ENCODE measurements at places on chromosomes 4 and X.
A peak's percentile ranks its signal among the peaks of the same experiment; 100 is the strongest.

- no peak for DNase-seq
Measured at GRCh38 chr4:123786920-123787319, 390.3 kb downstream of the SPRY1 start.

GRCh38 chrX:115560978-115561604, at the start of gene PLS3:
Gene PLS3, plus strand, starts transcription at chrX:115561174. Its CDS starts 49,077 bp downstream, at chrX:115610251.
- DNase-seq: peak; percentile 26

- DNase-seq: no peak
Measured at GRCh38 chr4:47646372-47646771, 161.3 kb downstream of the ATP10D start.

DNA sequence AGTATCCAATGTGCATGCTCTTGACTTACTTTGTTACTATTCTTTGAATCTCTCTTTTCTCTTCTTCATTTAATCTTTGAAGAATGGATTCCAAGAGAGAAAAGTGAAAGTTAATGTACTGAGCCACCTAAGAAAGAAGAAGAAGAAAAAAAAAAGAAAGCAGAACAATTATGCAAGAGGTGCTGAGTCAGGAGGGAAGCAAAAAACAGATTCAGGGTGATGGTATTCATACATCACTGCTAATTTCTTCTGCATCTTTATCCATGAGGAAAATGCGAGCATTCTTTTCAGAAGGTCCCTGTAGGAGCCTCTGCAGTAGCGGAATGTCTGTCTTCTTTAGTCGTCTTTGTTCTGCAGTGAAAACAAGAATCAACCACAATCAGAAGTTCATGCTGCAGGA, 43.9 kb downstream of the RASSF6 start:
- DNase-seq: no peak

- DNase-seq: no peak
Measured at GRCh38 chr4:78971326-78971725, 32.1 kb upstream of the PAQR3 start.

DNA sequence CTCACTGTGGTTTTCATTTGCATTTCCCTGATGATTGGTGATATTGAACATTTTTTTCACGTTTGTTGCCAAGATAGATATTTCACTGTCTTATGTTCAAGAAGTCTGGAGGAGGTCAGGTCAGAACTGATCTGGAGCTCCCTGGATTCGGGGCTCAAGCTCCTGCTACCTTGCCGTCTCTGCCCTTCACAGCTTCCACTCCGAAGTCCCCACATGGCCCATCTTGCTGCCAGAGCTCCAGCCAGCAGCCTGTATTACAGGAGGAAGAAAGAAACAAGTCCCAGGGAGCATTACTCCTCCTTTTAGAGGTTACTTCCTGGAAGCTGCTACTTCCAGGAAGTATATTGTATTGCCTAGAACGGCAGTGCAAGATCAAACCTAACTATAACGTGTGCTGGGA, 17.9 kb upstream of the CDKN2AIP start:
- DNase-seq: no peak

GRCh38 chr4:183495184-183495583, 9.7 kb upstream of the ING2 start:
- no peak for DNase-seq

DNA sequence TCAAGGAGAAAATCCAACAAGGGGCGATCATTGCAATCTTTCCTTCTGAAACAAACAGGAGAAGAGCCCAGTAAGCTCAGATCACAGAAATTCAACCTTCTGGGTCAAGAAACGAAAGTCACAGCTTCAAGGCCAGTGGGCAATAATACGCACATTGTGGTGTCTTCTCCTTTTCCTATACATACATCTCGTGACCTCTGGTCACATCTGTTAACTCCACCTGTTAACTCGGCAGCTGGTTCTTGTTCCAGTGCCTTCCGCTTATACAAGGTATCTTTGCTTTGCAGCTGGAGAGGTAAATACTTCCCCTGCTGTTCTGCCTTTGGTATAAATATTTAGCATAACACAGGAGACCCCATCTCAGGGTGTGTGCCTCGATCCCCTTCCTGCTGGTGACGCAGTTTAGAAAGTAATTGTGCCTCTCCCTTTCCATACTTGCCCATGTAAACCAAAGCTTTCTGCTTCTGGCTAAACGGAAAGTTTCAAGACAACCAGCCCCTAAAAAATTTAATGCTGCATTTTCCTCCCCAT, 45.0 kb downstream of the CCDC149 start:
- DNase-seq: no peak

GRCh38 chrX:21373637-21374162, 518 bp upstream of the CNKSR2 start:
- DNase-seq: peak; percentile 36

DNA sequence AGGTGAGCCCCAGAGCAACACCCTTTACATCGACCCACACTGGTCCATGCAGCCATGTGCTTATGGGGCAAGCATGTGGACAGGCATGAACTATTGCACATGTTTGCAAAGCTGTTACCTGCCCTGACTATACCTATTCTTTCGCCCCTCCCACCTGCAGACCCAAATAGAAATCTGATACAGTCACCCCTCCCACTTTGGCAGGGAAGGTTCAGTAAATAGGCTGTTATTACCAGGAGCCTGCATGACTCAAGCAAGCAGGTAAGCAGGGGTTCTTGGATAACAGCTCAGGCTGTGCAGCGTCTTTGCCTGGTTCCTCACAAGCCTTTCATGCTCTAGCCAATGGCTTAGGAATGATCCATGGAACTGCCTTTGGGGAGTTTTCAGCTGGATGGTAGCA, 122.7 kb upstream of the DIPK2B start:
- no peak for DNase-seq

DNA sequence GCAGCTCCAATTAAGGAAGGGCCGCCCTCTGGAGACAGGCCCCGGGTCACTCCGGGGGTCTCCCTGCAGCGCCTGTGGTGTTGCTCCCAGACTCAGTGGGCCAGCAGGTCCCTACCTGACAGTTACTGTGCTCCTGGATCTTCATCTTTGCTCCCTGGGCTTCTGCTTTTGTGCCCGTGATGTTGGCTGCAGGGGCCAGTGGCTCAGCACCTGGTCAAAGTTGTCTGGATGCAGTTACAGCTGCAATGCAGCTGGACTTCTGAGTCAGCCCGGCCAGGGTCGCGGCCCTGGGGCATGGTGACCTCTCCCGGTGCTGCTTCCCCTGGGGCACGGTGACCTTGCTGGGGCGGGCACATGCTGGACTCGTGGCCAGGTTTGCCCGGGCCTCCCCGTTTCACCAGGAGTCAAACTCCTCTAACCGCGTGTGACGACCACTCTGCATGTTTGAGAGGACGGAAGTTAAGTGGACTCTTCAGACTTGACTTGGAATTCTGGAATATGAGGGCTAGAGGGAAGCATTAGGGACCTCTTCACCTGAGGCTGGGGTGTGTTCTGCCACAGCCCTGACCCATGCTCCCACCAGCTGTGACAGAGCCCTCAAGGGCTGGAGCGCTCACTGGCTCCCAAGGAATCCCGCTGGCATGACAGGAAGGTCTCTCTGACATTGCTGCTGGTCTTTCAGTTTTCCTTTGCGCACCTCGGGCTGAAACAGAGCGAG, 3.7 kb downstream of the CTAG2 start:
- DNase-seq: no peak

DNA sequence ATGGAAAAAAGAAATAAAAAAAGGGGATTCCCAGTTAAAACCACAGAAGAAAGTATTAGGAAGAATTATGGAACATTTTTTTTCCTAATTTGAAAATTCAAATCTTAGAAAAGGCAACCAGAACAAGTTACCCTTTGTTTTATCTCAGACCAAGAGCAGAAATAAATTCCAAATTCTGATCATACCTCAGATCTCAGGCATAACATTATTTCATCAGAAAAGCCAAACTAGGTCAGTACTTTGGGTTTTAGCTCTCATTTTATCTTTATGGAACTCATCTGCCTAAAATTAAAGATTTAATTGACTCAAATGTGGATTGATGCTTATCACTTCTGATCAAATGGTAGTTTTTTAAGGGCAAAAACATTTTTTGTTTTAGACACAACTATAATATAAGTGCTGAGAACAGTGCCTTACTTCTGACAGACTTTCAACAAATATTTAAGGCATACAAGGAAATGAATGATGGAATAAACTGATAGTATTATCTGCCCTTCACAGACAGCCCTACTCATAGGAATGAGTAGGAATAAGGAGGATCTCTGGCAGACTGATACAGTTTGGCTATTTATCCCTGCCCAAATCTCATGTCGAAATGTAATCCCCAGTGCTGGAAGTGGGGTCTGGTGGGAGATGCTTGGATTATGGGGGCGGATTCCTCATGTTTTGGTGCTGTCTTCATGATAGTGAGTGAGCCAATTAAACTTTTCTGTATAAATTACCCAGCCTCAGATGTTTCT, 245.3 kb upstream of the PITX2 start:
- DNase-seq: no peak

DNA sequence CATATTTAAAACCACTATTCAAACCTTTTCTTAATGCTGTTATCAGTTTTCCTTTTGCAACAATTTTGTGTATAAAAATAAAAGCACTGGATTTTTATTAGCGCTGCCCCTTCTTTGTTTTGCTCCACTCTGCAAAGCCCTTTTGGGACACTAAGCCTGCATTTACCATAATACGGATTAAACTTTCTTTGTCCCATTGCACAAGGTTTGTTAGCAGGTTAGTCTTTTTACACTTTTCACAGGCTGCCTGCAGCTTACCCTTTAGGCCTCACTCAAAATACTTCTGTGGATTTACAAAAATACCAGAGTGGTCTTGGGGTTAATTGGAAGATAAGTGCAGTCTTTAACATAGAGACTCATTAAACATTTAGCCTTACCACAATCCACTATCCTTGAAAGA, 35.7 kb upstream of the MAB21L2 start:
- no peak for DNase-seq

- no peak for DNase-seq
Measured at GRCh38 chrX:24204331-24204730, 54.8 kb downstream of the ZFX start.

- DNase-seq: no peak
Measured at GRCh38 chrX:1743105-1743504, 128.2 kb downstream of the ASMT start.

GRCh38 chr4:158020176-158020575, 152.6 kb downstream of the GASK1B start:
- DNase-seq: no peak

DNA sequence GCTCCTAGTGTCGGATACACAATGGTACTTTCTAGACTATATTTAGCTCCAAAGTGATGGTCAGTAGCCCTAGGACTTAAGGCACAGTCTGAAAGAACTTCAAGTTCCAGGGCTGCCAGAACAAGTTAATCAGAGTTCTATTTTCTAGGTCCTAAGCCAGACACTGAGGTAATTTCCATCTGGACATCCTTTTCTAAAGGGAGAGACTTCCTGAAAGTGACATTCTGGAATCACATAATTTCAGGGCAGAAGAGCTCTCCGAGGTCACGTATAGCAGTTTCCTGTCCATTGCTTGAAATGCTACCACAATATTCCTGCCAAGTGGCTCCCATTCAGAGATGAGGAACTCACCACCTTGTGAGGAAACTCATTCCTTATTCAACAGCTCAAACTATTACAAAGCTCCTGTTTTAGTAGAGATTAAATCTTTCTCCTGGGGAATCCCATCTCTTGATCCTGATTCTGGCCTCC, 117.9 kb downstream of the COL25A1 start:
- DNase-seq: no peak

DNA sequence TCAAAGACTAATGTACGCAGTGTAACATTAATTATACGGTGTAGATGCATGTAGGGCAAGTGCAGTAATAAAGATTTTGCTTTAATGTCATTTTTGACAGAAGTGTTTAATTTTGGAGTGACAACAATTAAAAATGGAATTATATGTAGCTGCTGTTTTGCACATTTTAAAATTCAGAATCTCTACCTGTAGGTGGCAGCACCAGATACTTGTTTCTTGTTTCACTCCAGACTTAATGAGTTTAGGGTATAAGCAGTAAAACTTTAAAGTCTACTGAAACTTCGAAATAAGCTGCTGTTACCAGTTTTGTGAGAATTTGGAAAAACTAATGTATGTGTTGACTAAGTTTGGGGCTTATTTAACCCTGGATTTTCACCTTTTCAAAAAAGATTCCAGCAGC, 144.9 kb downstream of the POLA1 start:
- DNase-seq: peak; percentile 1

GRCh38 chrX:149513825-149514428, 8.8 kb upstream of the IDS start:
- DNase-seq: no peak

DNA sequence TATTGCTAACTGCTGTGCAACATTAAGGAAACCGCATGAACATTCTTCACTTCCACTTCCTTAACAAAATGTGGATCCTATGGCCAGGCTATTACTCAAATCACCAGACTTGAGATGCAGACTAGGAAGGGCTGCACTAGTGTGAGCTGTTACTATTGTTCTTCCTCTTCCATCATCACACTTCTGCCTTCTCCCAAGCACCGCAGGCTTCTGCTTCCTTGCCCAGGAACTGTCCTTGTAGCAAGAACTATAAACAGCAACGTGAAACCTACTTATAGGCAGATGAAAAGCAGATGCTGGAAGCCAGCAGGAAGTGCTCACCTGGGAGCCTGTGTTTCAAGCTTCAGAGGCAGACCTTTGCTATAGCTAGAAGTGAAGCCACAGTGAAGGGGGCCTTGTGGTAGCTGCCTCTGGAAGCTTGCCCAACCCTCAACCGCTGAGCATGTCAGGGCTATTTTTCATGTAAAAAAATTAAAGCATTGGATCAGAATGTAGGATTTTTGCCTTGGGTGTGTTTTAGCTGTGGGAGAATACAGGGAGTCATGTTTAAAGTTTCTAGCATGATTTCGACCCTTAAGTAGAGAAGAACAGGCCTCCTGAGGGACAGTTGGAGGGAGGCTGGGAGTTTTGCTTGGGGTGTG, 43.9 kb downstream of the CLNK start:
- DNase-seq: no peak

- DNase-seq: no peak
Measured at GRCh38 chr4:37847311-37847884, 20.9 kb downstream of the PGM2 start.

- no peak for DNase-seq
Measured at GRCh38 chr4:148151806-148152205, 290.4 kb downstream of the NR3C2 start.

- peak; percentile 94 for DNase-seq
Measured at GRCh38 chr4:138398322-138398721, 156.2 kb upstream of the SLC7A11 start.

Measured in COR-L47 (cell line).